Stimulated activated CD8-positive, alpha-beta memory T cell treated with anti-CD3 and anti-CD28 coated beads, Interleukin-12 subunit alpha, Interleukin-12 subunit beta, amount 100 ng/mL, for 1 hour (primary cell): ENCODE measurements at places on chromosomes 13 and 19.

DNA sequence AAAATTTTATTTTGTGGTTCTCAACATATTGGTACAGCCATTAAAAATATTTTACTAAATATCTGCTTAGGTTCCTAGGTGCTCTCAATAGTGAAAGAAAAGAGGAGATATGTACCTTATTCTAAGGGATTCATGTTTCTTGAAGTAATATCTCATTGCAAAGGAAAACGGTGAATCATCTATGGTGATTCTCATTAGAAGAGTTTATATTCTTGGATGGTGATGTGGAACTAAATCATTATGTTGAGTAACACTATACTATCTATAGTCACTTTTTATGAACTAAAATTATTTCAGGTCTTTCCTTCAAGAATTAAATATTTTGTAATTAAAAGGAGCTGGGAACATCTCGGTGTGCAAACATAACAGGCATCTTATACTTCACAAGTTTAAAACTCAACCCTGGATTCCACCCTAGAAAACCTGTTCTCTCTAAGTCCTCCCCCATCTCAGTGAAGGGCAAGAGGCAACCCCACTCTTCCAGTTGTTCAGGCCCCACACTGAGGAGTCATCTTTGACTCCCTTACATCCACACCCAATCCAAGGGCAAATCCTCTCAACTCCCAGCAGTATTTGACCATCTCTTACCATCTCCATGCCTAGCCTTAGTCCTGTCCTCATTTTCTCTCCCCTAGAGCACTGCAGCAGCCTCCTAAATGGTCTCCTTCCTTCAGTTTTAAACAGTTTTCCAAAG is 140.1 kb downstream of the RGCC start:
- no peak for DNase-seq

- DNase-seq: no peak
Observed at GRCh38 chr19:29411113-29411581, 114.6 kb upstream of the VSTM2B start.

DNA sequence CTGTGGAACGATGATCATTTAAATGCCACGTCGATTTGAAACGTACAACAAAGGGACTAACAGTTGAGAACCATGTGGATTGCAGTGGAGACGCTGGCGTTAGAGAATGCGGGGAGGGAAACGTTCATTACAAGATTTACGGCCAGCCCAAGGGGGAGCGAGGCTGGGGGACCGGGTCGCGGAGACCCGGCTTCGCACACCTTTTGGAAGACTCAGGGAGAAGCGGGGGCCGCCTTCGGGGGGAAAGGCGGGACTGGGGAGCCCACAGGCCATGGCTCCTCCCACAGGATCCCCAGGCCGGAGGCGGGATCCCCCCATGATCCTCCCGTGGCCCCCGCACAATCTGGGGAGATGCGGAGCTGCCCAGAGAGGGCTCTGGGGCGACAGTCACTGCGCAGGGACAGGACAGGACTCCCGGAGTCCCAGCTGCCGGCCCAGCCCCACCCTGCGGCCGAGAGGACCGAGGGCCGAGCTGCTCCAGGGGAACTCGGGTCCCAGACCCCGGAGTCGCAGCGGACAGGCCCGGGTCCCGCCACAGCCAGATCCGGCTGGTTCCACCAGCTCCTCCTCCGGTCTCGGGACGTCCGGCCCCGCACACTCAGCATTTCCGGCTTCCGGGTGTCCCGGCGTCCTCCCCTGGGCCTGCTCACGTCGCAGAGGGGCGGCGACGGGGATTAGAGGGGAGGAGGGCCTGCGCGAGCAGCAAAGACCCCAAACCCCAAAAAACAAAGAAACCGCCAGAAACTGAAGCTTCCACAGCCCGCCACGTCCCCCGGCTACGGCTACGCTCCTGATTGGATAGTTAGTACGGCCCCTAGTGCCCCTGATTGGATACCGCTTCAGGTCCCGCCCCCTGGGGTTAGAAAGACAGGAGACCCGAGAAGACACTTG is 21.1 kb upstream of the OR10H1 start:
- DNase-seq: peak; percentile 94

- DNase-seq: no peak
Observed at GRCh38 chr13:77415253-77416071, 88.6 kb upstream of the MYCBP2 start.

GRCh38 chr19:1841209-1841924 is 6.9 kb downstream of the REXO1 start:
- DNase-seq: no peak

DNA sequence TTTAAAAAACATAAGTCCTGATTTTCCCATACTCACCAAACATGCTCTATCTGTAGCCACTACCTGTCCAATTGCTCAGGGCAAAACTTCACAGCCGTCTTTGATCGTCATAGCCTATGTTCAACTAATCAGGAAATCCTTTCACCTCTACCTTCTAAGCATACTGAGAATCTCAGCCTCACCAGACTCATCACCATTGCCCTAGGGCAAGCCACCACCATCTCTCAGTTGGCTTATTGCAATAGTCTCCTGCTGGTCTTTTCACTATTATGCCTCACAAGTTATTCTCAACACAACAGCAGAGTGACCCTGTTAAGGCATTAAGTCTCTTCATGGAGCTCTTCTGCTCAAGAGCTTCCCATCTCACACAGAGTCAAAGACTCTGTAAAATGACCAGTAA is 260.4 kb upstream of the MAB21L1 start:
- no peak for DNase-seq

GRCh38 chr13:101127741-101128353 is 288.5 kb downstream of the NALCN start:
- DNase-seq: no peak

GRCh38 chr19:48489608-48490216 is 20.5 kb downstream of the CYTH2 start:
- peak; percentile 63 for DNase-seq

GRCh38 chr13:85565652-85566051 is 233.6 kb downstream of the SLITRK6 start:
- no peak for DNase-seq

DNA sequence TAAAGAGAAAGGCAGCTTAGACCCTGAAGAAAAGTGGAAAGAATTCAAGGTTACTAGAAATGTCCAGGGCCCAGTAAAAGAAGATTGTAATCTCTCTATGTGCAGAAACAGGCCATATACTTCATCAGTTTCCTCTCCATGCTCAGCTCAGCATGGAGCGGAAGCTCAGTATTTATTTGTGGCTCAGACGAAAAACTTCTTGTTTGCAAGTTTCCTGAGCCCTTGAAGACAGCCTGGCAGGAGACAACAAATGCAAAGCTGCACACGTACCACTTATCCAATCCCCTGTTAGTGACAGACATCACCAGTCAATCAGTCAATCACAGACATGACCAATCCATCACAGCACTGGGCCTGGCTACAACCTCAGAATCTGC is 8.1 kb upstream of the KLF2 start:
- no peak for DNase-seq

DNA sequence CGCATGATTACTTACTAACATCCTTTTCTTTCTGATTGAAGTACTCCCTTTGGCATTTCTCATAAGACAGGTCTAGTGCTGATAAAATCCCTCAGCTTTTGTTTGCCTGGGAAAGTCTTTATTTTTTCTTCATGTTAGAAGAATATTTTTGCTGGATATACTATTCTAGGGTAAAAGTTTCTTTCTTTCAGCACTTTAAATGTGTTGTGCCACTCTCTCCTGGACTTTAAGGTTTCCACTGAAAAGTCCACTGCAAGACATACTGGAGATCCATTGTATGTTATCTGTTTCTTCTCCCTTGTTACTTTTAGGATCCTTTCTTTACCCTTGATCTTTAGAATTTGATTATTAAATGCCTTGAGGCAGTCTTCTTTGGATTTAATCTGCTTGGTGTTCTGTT is 796.7 kb downstream of the UQCRFS1 start:
- DNase-seq: no peak

DNA sequence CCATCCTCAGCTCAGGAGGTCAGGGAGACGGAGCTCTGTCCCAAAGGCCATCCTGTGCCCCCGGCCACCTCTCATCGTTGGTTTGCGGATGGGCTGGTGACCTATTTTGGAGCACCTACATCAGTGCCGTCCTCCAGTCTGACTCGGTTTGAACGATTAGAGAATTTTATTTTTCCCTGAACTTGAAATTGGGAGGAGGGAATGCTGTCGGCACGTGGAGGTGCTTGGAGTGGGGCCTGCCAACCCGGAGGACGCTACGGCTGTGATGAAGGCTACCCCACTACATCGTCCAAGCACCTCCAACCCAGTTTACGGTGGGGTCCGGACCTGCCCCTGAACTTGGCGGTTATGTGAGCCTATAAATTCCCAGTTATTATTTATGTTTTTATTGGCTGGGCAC is 3.0 kb upstream of the ZNF554 start:
- no peak for DNase-seq

DNA sequence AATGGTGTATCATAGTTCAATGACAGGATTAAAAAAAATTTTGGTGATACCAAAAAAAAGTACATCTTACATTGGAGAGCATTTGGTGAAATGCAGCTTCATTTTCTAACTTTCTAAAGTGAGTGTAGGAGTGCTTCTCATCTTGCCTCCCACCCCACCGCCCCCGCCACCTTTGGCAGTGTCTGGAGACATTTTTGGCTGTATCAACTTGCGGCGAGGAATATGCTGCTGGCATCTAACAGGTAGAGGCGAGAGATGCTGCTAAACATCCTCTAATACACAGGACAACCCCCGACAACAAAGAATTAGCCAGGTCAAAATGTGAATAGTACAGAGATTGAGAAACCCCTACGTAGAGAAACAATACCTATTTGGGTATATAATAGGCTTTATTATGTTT is 1.7 kb downstream of the DLEU7 start:
- DNase-seq: no peak

DNA sequence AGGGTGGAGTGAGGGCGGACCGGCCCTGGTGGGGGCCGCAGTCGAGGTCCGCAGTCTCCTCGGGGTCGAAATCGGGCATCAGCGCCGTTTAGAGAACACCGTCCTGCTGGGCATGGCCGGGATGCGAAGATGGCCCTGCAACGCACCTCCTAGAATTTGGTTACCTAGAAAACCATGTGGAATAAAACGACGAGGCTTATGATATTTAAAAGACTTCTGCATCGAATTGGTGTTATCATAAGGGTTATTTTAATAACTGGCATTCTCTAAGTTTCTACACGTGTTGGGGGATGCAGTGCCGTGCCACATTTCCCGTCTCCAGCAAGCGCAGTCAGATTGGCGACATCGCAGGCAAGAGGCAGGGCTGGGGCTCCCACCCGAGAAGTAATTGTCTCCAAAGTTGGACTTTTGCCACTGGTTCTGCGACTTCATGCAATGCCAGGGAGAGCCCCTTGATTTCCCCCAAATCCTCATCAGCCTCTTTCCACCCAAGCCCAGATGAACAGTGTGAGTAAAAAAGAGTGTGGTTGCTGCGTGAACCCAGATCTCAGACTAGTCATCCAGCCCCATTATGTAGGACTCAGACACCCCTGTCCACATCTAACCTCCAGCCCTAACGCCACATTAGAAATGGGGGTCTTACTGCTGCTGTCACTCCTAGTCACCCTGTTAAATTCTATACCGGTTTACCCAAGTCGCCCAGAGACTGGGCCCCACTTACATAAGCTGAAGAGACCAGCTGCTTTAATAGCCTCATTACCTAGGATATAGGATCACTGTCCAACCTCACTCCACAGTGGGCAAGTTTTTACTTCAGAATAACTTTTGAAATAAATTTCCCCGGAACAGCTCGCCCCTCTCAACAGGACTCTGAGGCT is 571 bp upstream of the DHRS12 start:
- DNase-seq: no peak

DNA sequence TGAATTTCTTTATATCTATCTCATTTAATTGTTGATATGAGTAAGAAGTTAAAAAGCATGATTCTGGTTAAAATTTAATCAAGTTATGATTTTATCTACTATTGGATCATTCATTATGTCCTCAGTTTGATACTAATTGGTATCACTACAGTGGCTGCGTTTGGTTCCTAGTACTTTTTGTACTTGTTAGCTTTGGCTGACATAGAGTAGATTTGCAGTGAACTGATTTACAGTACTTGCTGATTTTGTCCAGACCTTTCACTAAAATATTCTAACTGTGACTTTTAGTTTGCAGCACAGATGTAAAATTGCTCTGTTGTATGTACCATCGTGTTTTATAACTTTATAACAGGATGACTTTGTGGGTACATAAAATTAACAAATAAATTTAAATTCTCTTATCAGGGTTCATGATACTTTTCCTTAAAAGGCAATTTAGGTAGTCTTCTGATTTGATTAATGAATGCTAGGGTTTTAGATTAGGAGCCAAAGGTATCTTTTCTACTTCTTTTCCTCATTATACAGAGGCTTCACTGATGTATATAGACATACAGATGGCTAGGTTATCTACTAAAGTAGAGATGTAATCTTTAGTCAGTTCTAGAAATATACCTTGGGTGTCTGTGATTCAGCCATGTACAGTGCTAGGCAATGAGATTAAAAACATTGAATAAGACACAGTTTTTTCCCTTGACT is 8.7 kb downstream of the UCHL3 start:
- no peak for DNase-seq

DNA sequence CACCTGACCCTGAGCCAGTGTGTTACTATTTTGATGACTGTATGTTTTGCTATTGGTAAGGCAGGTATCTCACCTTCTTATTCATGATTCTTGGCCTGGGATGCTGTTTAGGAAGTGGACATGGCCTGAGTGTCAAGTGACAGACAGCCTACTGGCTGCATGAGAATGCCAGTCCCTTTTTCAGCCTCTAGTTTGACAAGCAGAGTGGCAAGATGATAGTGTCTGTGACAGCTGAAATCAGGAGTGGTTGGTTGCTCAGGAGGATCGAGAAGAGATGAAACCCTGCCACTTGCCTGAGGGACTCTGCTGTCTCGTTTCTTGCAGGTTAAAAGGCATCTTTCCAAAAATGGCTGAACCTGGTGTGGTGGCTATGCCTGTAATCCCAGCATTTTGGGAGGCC is 7.1 kb upstream of the ELOF1 start:
- DNase-seq: no peak

- no peak for DNase-seq
Observed at GRCh38 chr13:58949646-58950045, 1214.1 kb downstream of the DIAPH3 start.
